ENCODE measurements at places on chromosomes 16 and 17. TPM values are rescaled to one million over a fixed set of nuclear protein-coding genes. Genes with fewer than 3 reads are reported as not detected.

DNA sequence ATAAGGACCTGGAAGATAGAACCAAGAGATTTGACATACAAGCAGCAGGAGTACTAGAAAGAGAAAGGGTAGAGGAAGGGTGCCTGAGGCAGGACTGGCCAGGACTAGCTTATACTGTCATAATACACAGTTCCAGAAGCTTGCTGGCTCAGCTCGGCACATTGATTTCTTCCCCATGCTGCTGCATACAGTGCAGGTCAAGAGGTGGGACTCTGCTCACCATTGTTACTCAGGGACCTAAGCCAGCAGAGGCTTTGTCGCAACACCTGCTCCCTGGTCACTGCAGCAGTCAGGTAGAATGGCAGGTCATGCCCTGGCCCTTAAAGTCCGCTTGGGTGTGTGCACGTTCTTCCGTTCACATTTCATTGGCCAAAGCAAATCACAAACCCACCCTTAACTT is 32.8 kb downstream of the LDHD start:
- DNase-seq, result no peak

GRCh38 chr16:89187770-89188392 is 12.5 kb downstream of the SLC22A31 start:
- DNase-seq, result no peak

GRCh38 chr16:54284931-54285413 is 1.6 kb downstream of the IRX3 start:
- no peak for DNase-seq

- DNase-seq, result no peak
These were observed 807 bp upstream of the LYRM9 start for GRCh38 chr17:27893841-27894503.

DNA sequence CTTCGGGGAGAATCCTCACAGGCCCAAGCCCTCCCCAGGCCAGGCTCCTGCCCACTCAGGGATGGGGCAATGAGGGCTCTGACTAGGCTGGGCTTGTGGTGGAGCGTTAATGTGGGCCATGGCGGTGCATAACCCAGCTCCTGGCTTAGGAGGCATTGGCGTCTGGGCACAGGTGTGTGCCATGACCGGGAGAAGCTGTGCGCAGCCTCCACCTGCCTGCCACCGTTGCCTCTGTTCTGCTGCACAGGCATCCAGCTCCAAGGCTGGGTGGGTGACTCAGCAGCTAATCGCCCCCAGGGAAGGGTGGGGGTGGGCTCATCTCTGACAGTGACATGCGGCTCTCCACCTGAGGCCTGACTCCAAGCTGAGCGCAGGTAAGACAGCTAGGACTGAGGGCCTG is 3.5 kb upstream of the ARHGAP27 start:
- no peak for DNase-seq

- DNase-seq, result peak; percentile 40
These were observed 8.0 kb upstream of the GNA13 start for GRCh38 chr17:65064452-65065019.

DNA sequence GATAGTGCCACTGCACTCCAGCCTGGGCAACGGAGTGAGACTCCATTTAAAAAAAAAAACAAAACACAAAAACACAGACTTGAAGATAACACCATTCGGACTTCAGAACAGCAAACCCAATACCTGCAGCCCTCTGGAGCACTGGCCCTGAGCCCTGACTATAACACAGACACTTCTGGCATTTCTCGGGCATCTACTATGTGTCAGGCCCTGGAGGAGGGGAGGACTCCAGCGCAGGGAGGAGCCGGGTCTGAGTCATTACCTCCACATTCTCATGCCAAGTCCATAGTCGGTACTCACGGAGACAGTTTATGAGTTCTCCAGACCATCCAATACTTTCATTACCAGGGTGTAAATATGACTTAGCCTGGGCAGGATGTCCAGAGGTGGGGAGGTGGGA is 48.8 kb downstream of the PITPNM3 start:
- DNase-seq, result peak; percentile 82

GRCh38 chr16:68539711-68540239 is 684 bp downstream of the ZFP90 start:
- no peak for DNase-seq

DNA sequence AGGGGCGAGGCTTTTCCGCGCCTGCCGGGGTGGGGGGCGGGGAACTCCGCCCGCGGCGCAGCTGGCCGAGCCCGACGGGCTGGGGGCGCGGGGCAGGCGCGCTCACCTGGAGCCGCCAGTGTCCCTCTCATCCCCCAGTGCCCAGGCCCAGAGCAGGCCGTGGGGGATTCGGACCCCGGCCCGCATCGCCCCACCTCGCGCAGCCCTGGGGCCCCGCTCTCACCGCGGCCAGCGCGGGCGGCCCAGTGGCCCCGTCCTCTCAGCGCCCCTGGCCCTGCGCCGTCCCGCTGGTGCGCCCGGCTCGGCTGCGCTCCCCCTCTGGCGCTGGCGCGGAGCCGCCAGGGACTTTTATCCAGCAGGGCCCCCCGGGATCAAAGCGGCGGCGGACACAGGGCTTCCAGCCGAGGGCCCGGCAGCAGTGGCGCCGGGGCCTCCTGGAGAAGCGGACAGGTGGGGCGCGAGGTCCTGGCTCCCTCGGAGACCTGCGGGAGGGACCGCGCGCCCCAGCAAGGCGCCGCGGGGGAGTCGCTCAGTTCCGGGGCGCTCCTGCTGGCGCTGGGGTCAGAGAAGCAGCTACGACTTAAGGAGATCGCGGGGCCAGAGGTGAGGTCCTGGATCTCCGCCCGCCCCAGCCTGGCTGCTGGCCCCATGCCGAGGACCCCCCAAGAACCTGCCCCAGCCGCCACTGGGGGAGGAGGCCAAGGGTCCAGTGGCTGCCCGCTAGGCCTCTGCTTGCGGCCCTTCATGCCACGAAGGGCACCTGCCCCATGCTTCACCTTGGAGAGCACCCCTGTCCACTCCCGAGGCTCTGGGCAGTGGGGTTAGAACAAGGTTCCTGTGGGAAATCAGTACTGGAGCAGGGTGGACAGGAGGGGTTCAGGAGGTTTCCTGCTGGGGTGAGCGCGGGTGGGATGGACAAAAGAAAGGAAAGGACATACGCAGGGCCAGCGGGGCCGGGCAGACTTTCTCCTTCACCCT is 823 bp upstream of the NOTUM start:
- DNase-seq, result no peak

DNA sequence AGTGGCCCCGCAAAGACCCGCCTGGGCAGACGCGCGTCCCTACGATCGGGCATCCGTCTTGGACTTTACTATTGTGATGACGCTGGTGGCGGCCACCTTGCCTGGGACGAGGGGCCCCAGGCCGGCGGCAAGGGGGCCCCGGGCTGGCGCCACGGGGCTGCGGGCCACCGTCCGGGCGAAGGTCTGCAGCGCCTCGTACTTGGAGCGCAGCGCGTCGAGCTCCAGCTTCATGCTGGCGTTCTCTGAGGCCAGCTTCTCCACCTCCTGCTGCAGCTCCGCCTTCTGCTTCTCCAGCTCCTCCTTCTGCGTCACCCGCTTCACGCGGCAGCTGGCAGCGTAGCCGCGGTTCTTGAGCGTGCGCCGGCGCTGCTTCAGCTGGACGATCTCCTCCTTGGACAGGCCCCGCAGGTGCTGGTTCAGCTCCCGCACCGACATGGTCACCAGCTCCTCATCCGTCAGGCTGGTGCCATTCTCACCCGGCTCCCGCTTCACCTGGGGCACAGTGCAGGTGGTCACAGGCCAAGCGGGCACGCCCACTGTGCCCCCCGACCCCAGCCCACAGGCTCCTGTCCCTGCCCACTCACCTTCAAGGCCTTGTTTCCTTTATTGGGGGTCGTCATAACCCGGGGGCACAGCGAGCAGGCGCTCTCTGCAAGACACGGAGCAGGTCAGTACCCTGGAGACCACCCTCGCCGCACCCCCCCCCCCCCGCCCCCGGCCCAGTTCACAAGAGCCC is 4.8 kb upstream of the SIRT7 start:
- peak; percentile 76 for DNase-seq

DNA sequence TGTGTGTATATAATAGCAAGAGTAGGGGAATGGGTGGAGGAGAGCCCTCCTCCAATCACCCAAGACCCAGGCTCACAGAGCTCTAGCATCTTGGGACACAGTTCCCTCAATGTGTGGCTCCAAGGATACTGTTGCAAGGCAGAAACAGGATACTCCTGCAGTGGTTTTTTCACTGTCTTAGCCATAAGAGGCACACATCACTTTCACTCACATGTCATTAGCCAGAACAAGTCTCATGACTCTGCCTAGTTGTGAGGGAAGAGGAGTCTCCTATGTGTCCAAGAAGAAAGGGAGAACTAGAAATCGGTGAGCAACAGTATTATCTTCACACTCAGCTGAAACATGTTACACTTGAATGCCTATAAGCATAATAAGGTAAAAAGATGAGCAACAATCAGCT is 11.1 kb upstream of the NUDT7 start:
- no peak for DNase-seq

NKD1 gene
- 0.12 TPM for total RNA-seq

SLFN12 gene
- not detected for total RNA-seq

PGAP6 gene
- 34.7 TPM for total RNA-seq

WNK4 gene
- 0.64 TPM for total RNA-seq

WDR59 gene
- 19.7 TPM for total RNA-seq

SPAG5 gene
- 56.8 TPM for total RNA-seq

KRT25 gene
- total RNA-seq, result not detected

KRT36 gene
- total RNA-seq, result not detected
